Activated CD4-positive, alpha-beta T cell treated with anti-CD3 and anti-CD28 coated beads, Interleukin-2, amount 50 U/mL, for 48 hours (primary cell): ENCODE measurements at places on chromosomes 12 and 14.

DNA sequence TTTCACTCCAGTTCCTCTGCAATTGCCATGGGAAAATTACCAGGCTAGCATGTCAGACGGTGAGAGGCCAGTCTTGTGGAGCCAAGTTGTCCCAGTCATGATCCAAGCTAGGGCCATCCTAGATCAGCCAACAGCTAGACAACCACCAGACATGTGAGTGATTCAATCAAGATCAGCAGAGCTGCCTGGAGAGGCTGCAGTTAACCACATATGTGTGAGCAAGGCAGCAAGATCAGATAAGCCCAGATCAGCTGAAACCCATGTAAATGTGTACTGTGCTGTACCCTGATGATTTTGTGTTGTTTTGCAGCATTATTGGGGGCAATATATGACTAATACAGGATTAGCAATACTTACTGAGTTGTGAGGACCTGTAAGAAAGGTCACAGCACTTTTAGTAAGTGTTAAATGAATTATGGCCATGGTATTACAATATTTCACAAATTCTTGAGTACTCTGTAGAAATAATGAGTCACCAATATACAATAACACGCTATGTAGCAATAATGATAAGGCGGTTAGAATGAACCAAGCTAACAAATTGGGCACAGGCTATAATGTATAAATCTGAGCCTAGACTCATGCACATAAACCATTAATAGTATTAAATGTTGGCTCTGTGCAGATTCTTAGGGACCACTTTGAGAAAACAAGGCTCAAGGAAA, 91.4 kb downstream of the SUDS3 start:
- DNase-seq, result no peak

DNA sequence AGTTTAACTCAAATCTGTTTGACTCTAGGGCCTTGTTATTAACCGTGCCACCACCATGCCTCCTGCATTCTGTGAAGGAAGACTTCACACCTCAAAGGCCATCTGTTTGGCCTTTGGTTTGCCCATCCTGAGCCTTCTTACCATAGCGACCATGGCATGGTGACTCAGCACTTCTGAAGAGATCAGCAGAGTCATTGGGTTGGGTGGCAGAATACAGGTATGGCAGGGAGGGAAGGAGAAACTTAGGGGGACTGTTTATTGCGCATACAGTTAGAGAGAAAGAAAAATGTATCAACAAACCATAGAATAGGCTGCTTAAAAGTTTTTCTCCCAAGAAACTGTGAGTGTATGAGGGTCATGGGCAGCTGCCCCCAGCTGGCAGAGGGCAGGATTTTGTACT, 49.2 kb downstream of the DAD1 start:
- DNase-seq, result no peak

DNA sequence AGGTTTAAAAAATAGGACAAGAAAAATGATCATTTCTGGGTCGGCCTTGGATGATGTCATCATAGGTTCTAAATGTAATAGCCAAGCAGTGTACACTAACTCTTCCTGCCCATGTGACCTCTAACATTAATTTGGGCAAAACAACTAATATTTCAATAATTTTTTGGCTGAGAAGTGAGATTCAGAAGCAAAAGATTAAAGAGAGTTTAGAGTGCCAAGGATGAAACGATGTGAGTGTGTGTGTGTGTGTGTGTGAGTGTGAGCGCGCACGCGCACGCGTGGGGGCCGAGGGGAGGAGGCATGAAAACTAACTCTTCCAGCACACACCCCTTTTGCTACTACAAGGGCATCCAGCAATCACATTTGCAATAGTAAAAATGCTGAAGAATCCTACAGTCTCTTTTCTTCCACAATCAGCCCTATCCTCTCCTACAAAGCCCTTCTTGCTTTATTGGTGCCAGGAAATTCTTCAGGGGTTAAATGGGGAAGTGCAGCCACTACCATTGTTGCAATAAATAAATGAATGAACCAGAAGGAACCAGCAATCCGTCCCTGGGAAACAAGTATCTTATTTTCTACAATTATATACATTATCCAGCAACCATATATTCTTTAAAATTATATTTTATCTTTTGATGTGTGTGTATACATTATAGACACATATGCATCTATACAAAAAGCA, 52.9 kb downstream of the PEBP1 start:
- no peak for DNase-seq

DNA sequence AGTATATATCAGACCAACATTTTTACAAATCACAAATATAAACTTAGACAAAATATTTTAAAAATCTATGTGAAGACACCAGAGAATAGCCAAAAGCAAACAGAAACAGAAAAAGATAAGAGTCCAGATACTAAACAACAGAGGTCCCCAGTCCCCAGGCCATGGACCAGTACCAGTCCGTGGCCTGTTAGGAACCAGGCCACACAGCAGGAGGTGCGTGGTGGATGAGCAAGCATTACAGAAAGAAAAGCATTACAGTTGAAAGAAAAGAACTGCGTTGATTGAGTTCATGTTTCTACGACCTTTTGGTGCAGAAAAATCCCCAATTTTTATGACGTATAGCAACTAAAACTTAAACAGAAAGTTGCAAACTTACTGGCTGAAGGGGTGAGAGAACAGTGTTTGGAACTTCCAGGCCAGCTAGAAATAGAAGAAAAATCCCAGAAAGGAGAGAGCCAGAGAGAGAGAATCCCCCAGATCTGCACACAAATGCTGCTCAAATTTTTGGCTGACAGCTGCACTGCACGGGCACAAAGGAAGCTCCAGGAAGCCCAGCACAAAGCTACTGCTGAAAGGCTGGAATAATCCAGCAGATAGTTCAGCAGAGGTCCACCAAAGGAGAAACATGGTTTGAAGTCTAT, 159.6 kb upstream of the C14orf180 start:
- no peak for DNase-seq

DNA sequence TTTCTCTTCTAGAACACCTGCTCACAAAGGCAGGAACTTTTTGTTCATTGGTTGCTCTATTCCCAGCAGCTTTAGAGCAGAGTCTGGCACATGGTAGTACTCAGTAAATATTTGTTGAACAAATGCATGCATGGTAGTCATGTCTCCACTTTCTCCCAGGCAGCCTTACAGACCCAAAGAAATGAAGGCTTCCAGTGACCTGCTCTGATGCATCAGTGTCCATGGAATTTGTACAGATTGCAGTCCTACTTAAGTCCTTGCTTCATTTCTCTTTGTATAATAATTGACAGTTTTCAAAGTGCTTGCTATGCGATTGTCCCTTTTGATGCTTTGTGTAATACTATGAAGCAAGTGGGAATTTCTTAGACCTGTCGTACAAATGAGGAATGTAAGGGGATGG, 119.6 kb downstream of the DERA start:
- DNase-seq, result no peak

DNA sequence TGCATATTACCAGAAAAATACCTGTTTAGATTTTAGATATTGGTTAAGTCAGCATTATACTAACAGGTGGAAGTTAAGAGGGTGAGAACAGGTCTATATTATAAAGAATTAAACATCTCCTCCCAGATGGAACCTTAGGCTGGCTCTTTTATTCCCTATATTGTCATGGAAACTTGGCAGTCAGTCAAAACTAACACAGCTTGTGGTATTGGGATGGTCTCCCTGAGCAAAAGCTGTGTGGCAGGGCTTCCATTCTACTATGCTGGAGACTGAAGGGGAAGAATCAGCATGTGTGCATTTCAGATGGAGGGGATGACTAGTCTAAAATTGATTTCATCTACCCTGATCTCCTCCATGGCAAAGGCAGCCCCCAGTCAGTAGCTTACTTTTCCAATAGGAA, 66.7 kb downstream of the SMOC1 start:
- no peak for DNase-seq

DNA sequence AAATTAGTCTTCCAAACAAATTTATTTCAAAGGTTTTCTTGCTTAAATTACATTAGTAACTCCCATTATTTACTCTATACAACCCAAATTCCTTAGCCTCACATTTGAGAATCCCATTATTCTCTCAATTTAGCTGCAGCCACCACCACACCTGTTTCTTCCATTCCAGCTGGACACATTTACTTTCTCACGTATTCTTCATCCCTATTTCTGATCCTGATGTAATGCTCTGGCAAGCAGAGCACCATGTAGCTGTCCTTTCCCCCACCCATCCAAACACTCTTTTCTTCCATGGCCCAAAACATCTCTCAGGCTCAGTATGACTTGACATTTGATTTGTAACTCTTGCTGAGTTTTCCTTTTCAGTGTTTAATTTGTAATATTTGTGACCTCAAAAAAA, 240.2 kb upstream of the CLEC14A start:
- no peak for DNase-seq

DNA sequence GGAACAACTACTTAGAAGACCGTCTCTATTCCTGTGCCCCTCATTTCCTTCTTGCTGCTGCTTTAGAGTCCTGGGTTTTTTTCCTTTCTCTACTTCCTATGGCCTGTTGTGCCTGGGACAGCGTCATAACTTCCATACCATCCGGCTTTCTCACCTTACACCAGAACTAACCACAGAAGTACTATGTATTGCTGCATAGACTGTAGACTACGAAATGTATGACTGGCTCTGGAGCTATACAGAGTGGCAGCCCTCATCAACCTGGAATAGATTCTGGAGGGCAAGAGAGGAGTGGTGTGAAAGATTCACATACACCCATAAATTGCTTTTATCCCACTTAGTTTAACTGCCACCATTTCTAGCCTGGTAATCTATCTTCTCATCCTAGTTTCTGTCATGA, 16.9 kb upstream of the SRP54 start:
- no peak for DNase-seq

DNA sequence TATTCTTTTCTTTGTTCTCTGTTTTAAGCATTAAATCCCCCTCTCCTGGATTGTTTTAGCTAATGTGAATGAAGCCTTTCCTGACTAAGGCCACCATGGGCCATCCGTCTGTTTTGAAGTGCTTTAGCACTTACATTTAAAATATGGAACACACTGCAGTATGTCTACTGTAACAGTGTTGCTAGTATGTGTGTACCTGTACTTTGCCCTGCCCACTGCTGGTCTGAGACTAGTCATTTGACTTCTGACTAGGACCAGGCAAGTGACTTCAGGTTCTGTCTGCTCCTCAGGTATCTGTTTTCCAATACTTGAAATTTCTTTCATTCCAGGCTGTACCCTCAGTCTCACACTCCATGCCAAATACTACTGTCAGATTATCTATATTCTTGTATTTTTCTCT, 120.1 kb upstream of the TSPAN8 start:
- DNase-seq, result no peak

- DNase-seq, result no peak
Observed at GRCh38 chr12:127054531-127054930, 1212.4 kb upstream of the TMEM132C start.

- no peak for DNase-seq
Observed at GRCh38 chr12:203074-203461, 10.9 kb downstream of the SLC6A12 start.

- no peak for DNase-seq
Observed at GRCh38 chr12:15800278-15800677, 11.1 kb upstream of the EPS8 start.

DNA sequence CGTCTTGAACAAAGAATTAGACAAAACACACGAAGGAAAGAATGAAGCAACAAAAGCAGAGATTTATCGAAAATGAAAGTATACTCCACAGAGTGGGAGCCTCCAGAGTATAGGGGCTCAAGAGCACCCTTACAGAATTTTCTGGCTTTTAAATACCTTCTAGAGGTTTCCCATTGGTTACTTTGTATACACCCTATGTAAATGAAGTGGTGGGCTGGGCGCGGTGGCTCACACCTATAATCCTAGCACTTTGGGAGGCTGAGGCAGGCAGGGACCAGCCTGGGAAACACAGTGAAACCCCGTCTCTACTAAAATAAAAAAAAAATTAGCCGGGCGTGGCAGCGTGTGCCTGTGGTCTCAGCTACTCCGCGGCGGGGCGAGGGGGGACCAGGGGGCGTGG, 13.1 kb upstream of the DNM1L start:
- DNase-seq, result no peak

- DNase-seq, result no peak
Observed at GRCh38 chr12:132881818-132882217, 5.6 kb downstream of the CHFR start.

DNA sequence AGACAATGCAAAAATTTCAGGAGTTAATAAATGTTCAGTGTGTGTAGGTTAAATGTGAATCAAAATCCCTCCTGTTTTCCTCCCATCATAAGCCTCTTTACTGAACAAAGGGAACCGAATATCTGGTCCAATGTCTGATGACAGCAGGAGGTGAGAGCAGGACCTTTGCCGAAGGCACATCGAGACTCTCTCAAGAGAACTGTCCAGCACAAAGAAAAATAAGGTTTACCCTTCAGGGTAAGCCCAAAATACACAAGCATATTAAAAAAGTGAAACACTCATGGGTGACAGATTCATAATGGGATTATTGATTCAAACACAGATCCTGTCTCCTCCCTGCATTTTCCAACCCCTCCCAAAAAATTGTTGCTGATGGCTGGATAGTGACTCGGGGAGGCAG, 4.2 kb upstream of the VSX2 start:
- no peak for DNase-seq

- DNase-seq, result no peak
Observed at GRCh38 chr12:110244372-110244771, 36.7 kb upstream of the ATP2A2 start.

GRCh38 chr14:104385111-104385510, 194.5 kb upstream of the C14orf180 start:
- DNase-seq, result no peak

GRCh38 chr14:24863968-24864684, 185.8 kb downstream of the STXBP6 start:
- no peak for DNase-seq

DNA sequence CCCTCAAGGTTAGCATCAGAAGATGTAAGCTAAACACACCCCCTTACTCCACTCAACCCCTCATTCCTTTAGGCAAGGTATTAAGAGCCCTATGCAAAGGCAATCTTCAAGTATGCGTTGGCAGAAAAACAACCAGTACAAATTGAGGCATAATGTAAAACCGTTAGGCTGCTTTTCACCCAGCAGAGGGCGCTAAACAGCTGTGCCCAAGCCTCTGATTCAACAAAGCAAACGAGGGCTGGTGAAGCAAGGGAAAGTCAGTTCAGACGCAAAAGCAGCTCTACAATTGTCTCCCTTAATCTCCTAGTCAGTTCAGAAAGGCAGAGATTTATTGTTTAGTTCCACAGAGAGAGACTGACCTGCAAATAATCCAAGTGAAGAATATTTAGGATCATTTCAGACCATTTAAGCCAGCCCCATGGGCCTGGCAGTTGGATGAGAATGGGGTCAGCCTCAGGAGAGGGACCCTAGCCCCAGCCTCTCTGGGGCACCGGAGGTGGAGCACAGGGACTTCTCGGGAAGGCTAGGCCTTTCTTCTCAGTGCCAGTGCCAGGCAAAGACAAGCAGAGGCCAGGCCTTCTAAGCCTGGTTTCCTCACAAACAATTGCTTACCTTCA, 23.5 kb downstream of the DCAF5 start:
- DNase-seq, result peak; percentile 75

GRCh38 chr12:120100630-120101029, 15.9 kb downstream of the RAB35 start:
- DNase-seq, result no peak
